Activated CD8-positive, alpha-beta T cell treated with anti-CD3 and anti-CD28 coated beads for 36 hours (primary cell): ENCODE measurements at places on chromosomes 5 and 9.
A peak's percentile ranks its signal among the peaks of the same experiment; 100 is the strongest.

DNA sequence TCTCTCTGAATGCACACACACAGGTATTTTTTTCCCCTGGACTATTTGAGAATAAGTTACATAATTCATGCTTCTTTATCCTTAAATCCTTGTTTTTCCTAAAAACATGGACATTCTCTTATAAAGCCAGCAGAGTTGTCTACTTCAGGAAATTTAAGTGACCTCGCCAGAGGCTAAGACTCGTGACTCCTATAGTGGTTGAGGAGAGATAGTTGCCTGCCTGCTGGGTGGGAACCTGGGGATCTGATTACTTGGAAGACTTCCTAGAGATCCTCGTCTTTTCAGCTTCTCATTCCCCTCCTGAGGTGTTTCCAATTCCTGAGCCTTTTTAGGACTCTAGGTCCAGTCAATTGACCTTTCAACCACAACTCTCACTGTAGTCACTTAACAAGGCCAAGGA lies 5.5 kb downstream of the SLC30A5 start:
- DNase-seq: no peak

DNA sequence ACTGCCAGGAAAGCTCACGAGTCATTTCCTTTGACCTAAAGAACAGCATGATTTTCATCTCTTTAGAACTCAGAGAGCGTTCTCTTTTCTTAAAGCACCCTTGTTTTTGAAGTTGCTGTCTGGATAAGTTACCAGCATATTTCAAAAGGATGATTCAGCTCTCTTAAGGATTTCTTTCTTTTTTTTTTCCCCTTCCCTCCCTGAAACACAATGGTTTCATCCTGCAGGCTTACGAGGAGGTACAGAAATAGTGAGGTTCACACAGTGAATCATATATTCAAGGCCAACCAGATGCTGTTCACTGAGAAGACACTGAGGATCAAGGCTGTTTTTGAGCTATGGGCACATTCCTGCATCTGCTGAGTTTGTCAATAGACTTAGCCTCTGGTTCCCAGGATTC lies 257.2 kb downstream of the KIF4B start:
- no peak for DNase-seq

GRCh38 chr9:121954477-121955140 lies 138.5 kb downstream of the TTLL11 start:
- no peak for DNase-seq

GRCh38 chr9:114246558-114246957 lies 76.3 kb upstream of the ORM1 start:
- DNase-seq: no peak

DNA sequence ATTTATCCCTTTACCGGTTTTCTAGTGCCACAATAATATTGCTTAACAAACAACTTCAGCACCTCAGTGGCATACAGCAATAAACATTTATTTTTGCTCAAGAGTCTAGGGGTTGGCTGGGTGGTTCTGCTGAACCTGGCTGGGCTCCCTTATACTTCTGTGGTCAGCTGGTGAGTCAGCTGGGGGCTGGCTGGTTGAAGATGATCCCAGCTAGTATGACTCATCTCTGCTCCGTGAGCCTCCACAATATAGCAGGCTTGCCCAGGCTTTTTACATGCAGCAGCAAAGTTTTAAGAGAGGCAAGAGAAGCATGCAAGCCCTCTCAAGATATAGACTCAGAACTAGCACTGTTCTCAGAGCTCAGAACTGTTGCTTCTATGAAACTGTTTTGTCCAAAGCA lies 523.5 kb upstream of the CLINT1 start:
- peak; percentile 78 for DNase-seq

DNA sequence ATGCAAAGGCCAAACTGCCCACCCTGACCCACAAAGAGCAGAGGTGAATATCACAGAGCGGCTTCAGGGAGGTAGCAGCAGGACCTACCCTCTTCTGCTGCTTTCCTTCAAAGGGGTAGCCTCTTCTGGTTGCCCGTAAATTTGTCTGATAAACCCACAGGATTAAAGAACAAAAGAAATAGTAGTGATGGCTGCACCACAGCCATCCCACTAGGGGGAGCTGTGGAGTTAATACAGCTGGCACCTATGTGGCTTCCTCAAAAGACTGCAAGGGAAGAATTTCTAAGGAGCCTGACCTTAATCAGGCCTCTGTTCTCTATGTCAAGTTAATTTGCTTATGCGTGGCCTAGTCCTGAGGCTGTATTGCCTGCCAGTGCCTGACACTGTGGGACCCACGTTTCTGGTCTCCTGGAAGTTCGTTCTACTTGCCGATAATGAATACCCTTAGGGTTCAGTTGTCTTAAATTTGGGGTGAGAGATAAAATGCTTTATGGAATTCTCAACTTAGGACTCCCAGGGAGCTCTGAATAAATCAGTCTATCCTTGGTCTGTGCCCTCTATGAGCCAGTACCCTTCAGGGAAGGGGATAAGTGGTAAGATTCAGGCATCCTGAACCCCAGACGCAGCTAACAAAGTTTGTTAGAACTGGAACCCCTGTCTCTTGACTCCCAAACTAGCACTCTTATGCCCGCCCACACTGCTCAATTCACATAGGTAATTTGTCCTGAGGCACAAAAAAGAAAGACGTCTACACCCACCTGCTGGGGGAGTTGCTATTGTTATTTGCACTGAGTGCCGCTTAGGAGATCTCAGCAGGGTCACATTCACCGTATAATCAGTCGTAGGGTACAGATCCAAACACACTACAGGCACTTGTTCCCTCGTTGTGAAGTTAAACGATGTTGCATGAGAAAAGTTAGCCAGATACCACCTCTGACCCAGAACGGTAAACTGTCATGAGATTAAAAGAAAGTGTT lies 77.1 kb downstream of the SUSD1 start:
- DNase-seq: peak; percentile 74

DNA sequence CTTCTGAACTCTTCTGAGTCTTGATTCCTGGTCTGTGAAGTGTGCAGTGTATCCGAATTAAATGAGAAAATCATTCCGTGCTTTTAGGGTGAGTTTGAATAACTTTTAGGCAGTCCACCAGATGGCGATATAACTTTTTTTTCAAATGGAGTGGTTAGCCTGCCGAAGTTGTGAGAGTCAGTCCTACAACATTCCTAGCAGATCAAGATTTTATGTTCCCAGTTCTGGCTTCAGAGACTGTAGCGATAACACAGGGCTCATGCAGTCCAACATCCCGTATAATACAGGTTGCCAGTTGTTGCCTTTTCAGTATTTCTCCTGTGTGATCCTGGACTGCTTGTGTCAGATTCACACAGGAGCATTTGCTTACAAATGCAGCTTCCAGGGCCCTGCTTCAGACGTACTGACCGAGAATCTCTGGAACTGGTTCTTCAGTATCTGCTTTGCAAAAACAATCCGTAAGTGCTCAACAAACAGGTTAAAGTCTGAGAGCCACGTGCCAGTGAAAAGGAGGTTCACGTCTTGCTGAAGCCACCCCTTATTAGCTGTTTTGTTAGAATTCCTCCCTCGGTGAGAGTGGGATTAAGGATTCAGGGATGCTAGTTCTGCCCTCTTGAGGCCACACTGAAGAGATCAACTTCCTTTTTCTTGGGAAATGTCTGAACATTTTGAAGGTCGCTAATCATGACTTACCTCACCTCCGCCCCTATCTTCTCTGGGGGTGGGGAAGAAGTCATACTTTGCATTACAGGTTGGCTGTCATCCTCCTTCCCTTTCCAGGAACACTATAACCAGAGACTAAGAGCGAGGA lies 22.8 kb downstream of the SMIM3 start:
- no peak for DNase-seq

- no peak for DNase-seq
These were observed 7.6 kb downstream of the ARHGEF37 start for GRCh38 chr5:149588936-149589335.

DNA sequence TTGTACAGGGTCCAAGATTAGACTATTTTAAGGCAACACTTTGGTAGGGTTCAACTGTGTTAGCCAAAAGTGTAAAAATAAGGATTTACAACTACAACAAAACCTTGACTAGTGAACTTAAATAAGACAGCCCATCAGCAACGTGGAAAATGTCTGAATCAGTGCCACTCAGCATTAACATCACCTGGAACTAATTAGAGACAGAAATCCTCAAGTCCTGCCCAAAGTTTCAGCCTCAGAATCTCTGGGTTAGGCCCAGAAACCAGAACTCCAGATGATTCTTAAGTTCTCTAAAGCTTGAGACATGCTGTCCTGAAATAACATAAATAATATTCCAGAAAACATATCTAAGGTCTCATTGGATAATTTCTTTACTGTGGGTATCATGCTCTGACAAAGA lies 118.6 kb downstream of the SEMA6A start:
- DNase-seq: no peak

GRCh38 chr9:6944093-6944551 lies 186.3 kb downstream of the KDM4C start:
- no peak for DNase-seq
